Umbilical cord (tissue), 2 donors: ENCODE measurements at places on chromosomes 16 and 17. TPM values are rescaled to one million over a fixed set of nuclear protein-coding genes. Genes with fewer than 3 reads are reported as not detected.

Gene APRT
- 34.2 TPM for total RNA-seq

Gene NOXO1
- total RNA-seq: not detected

Gene RNU2-1
- total RNA-seq: not detected

Gene DNAAF8
- total RNA-seq: 0.24 TPM

Gene LDHD
- 0.48 TPM for total RNA-seq

Gene MT3
- total RNA-seq: not detected

Gene CD300H
- not detected for total RNA-seq

Gene GINS2
- 1.2 TPM for total RNA-seq

Gene RILP
- total RNA-seq: 3.4 TPM

Gene FAM171A2
- 16.4 TPM for total RNA-seq

Gene NOTUM
- total RNA-seq: not detected

Gene UTS2R
- 0.48 TPM for total RNA-seq

Gene ROGDI
- 27.0 TPM for total RNA-seq

Gene KRTAP4-3
- 1.4 TPM for total RNA-seq

Gene KRTAP4-9
- not detected for total RNA-seq

Gene FGF11
- total RNA-seq: 12.8 TPM

Gene KRT15
- total RNA-seq: 24.1 TPM

Gene ZFP3
- 7.0 TPM for total RNA-seq

Gene LPO
- total RNA-seq: 0.24 TPM

Gene NUDT7
- 1.2 TPM for total RNA-seq

Gene SLC16A11
- total RNA-seq: 2.9 TPM

Gene GUCY2D
- total RNA-seq: 0.72 TPM

Gene SLC25A39
- 89.8 TPM for total RNA-seq

Gene SP6
- total RNA-seq: 2.2 TPM

Gene UNC13D
- total RNA-seq: 8.9 TPM

Gene TMEM95
- total RNA-seq: not detected

Gene NLRC5
- total RNA-seq: 15.9 TPM

Gene NOG
- 2.2 TPM for total RNA-seq

Gene CDRT15
- not detected for total RNA-seq

Gene PIMREG
- total RNA-seq: 3.1 TPM

Gene NUPR1
- total RNA-seq: 8.7 TPM

Gene NXPH3
- 3.4 TPM for total RNA-seq

Gene ASPHD1
- not detected for total RNA-seq

Gene RMI2
- total RNA-seq: 17.1 TPM

Gene ODAD4
- not detected for total RNA-seq

Gene MYH8
- not detected for total RNA-seq

Gene FBXW10
- total RNA-seq: 0.24 TPM

Gene FBXL16
- not detected for total RNA-seq

Gene SGCA
- total RNA-seq: 31.3 TPM

Gene BRICD5
- total RNA-seq: 3.6 TPM

Gene GRAPL
- not detected for total RNA-seq

Gene GINS3
- total RNA-seq: 7.2 TPM

Gene MILR1
- total RNA-seq: 9.9 TPM

Gene ST6GALNAC1
- not detected for total RNA-seq

Gene OTOA
- total RNA-seq: 1.4 TPM

Gene ADAD2
- total RNA-seq: not detected
